ENCODE measurements at places on chromosomes 13 and 19.

GRCh38 chr13:38348861-38349389, 726 bp upstream of the UFM1 start:
- no peak for DNase-seq

GRCh38 chr13:98923641-98924397, 54.0 kb downstream of the DOCK9 start:
- DNase-seq: no peak

GRCh38 chr19:11234486-11235075, 4.8 kb upstream of the ANGPTL8 start:
- DNase-seq: no peak

GRCh38 chr19:58009666-58010301, 7.2 kb upstream of the ZNF606 start:
- no peak for DNase-seq

DNA sequence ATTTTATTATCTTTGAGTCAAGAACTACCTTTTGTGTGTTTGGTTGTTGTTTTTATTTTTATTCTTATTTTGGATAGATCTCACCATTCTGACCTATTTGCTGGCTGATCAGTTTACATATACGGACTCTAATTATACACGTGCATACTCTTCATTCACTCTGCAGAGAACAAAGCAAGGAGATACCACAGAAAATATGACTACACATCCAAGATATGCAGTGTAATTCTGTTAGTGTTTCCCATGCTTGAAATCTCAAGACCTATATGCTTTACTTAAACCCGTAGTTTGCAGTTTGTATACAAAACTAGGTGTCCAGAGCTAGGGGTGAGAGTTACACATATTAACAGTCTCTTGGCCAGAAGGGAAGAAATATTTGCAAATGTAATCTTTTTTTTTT, 205.5 kb downstream of the DCLK1 start:
- no peak for DNase-seq

DNA sequence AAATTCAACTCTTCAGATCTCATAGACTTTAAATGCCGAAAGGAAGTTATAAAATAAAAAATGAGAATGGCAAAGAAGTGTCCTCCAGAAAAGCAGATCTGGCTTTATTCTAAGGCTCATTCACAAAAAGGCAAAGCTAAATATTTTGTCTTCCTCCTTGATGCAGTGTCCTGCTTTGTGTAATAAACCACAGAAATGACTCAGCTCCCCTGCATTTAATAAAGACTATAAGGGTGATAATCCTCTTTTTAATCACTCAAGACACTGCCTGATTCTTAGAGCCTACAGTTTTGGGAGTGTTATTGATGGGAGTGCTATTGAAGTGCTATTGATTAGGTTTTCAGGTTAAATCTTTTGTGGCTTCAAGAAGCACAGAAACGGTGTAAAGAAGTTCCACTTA, 482.0 kb downstream of the PCDH20 start:
- no peak for DNase-seq

GRCh38 chr13:48411841-48412531, 927 bp downstream of the LPAR6 start:
- DNase-seq: no peak

DNA sequence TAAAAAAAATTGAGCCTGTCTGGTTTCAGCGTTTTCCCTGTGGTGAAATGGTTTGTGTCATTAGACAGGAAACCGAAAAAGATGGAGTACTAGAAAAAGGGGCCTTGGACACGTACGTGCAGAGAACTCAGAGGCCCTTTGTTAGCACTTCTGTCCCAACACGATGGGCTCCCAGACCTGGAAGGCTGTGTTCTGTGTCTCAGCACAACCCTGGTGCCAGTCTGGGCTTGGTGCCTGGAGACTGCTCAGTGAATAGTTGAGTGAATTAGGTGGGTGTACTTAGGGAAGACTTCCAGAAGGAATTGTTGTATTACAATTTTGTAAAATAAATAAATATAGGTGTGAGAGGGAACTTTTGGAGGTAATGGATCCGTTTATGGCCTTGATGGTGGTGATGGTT, 8.7 kb downstream of the ZNF71 start:
- no peak for DNase-seq

- no peak for DNase-seq
Measured at GRCh38 chr19:43457809-43458208, 7.6 kb downstream of the LYPD3 start.

DNA sequence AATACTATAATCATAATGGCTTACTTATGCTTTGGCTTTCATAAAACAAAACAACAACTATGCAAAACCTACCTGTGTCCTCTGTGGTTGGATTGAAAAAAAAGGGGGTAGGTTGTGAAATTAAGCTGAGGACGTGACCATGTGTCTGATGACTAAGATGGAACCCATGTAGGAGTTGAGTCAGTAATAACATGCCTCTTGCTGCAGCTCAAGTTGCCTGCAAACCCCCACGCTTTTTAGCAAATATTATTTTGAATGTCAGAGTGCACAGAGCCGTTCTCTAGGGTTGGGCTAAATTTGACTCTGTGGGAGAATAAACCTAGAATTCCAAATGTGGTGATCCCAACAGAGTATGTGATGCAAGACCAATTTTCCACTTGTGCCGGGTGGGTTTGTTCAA, 209.3 kb downstream of the KCNRG start:
- no peak for DNase-seq

GRCh38 chr13:69935043-69935442, 172.6 kb upstream of the ATXN8OS start:
- DNase-seq: no peak

DNA sequence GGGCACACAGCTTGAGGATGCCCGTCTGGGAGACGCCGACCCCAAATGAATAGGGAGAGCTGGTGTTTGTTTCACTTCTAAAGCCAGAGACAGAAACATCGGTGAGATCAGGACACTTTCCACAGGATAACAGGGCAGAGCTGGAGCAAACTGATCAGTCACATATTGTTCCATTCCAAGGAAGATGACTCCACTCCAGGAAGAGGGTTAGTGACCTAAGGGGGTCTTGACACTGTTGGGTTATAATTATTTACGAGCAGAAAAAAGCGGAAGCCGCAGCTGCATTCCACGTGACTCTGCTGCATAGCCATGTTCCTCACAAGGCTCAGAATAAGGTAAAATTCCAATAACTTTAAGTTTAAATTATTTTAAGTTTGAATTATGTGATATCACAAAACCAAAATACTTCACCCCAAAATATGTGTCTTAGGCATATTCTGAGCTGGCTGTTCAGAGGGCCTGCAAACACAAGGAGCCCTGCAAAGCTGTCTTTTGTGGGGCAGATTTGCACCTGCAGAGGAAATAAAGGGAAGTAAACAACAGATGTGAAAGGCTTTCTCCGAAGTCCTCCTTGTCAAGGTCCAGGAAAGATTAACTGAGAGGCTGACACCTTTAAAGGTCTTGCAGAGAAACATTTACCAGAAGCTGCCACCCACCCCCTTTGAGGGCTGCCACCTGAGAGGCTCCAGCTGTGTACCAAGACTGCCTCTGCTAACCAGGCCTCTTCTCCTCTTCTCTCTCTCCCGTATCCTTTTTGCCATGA, 819.2 kb downstream of the UQCRFS1 start:
- no peak for DNase-seq

DNA sequence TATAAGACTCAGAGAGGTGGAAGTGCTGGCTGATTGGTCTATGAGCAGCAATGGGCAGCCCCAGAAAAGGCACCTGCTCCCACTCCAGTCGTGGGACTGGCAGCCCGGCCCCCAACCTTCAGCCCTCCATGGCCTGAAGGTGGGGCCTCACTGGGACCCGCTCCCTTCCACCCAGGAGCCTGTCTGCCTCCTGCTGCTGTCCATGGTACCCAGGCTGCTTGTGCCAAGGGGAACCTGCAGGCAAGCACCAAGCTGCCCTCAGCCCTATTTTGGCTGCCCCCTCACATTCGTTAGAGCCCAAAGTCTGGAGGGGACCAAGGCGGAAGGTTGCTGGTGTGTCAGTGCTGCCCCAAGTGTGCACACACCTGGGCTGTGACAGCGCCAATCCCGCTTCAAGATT, 2304.9 kb downstream of the PCDH9 start:
- DNase-seq: no peak

DNA sequence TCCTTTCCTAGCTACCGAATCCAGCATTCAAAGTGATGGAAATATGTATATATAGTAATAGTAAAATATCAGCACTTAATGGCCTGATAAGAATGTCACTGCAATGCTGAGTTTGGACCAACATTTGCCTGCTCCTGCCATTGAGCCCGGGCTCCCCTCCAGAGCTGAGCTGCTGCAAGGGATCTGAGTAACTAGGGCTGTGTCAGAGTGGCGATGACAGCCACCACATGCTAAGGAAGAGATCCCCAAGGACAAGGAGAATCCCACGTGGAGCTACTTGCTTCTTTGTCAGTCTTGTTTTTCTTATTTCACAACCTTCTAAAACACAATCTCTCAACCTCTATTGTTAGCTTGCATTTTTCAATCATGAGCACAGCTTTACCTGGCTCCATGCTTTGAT, 19.5 kb upstream of the ALOX5AP start:
- no peak for DNase-seq

DNA sequence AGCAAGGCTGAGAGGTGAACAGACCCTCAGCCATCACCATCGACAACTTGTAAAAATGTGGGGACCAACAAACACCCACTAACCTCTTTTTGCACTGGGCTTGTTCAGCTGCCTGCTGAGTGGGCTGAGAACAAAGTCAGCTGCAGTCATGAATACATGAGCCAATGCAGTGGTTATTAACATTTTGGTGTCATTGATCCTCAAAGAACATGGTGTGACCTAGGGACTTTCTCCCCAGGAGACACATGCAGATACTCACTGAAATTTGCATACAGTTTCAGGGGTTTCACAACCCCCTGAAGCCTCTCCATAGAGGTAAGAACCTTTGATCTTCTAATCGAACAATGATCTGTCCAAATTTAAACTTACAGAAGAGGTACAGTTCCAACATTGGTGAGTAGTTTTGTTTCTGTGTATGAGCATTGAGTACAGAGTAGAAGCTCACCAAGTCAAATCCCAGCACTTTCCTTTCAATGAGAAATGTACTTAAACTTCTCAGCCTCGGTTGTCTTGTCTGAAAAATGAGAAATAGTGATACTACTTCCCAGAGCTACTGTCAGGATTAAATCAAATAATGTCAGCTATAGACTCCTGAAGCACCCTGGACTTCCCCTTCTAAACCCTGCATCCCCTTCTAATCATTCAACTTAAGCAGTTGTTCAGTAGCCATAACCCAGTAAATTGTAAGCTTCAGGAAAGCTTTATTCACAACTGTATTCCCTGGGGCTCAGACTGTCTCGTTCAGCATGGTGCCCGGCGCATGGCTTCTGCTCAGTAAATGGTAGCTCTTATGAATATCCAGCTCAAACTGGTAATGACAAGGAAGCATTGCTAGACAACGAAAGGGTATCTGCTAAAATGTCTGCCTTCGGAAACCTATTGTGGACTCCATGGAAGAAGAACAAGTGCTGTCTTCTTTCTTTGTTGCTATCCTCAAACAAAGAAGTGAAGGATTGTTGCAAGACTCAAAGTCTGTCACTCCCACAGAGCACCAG, 148.7 kb downstream of the FOXO1 start:
- no peak for DNase-seq

DNA sequence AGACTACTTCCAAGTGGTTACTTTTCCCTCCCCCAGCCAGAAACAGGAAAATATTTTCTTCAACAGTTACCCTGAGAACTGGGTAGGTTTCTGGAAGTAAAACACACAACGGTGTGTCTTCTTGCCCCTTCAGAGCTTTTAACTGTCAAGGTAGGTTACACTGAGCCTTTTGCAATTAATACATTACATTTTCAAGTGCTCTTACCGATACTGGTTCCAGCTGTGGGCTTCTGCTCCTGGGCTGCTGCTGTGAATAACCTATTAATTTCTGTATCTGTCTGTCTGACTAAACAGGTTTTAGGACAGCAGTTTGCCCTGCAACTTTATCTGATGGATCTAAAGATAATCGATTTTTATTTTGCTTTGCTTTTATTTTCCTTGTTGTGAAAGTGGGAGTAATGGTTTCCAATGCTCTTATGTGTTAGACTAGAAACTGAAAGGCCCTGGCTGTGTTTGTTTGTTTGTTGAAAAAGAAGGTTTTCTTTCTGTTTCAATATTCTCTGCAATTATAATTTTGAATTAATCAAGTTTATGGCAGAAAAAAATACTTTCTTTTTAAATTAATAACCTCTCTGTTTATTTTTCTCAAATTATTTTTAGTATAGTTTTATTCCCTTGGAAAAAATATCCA, 196.7 kb upstream of the SLITRK6 start:
- DNase-seq: no peak

GRCh38 chr13:72823081-72823480, 41.1 kb downstream of the PIBF1 start:
- no peak for DNase-seq

DNA sequence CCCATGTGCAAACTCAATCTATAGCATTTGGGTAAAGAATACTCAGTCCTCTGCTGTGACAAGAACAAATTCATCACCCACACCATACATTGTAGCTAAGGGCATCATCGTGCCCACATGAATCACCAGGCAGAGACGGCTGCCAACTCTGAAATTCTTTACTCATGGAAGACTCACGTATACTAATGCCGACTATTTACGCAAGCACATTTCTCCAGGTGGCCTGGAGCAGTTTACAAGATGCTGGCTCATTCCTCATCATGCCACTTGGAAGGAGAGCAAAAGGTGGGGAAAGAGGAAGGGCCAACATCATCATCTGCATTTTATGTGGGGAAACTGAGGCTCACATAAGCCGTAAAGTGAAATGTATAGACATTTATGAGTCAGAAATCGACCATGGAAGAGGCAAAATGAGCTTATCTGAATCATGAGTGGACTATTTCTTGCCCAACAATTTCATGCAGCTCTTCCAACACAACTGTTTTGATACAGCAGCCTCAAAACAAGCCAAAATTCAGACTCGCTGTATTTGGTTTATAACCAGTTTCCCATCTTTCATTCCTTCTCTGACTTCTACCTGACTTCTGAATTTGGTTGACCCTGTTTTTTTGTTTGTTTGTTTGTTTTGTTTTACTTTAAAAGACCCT, 213.9 kb upstream of the SERP2 start:
- no peak for DNase-seq

DNA sequence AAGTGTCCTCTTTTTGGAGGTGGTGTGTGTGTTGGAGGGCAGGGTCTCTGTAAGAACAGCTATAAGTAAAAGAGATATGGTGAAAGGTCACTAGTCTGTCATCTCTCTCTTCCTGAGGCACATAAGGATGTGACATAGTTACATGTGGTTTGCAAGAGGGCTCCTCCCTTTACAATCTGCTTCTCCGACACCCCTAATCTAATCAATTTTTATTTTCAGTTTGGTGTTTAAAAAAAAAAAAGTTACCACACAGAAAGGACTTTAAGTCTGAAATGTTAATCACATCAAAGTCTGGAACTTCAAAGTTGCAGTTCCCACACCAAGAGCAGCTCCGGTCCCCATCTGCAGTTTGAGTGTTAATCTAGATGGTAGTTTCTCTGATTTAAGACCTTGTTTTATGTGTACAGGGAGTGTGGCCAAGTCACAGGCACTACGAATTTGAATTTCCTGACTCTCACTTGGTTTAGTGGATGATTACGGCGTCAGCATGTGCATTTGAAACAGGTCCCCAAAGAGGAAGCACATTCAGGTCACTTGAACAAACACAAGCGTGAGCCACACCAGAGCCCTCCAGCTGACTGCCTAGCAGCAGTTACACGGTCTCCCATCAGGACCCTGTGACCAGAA, 53.1 kb downstream of the FOXO1 start:
- DNase-seq: no peak

- no peak for DNase-seq
Measured at GRCh38 chr19:29480507-29480906, 45.3 kb upstream of the VSTM2B start.

GRCh38 chr13:64459778-64460177, 2770.4 kb downstream of the PCDH9 start:
- DNase-seq: no peak
